ENCODE measurements at places on chromosomes 1 and 21. TPM values are rescaled to one million over a fixed set of nuclear protein-coding genes. Genes with fewer than 3 reads are reported as not detected.
A peak's percentile ranks its signal among the peaks of the same experiment; 100 is the strongest.

NUAK2 gene
- total RNA-seq: 18.3 TPM

- peaks cover 30% of the 10 kb centered on the region for H3K36me3 ChIP-seq
- H3K27me3 ChIP-seq: no peaks in the 10 kb centered on the region
- DNase-seq: peak; percentile 17
- peak overlapping the region; percentile 84 for H3K27ac ChIP-seq
- H3K4me1 ChIP-seq: peaks cover 42% of the 10 kb centered on the region
Observed at GRCh38 chr1:110007046-110007830, 22.7 kb downstream of the AHCYL1 start.

GRCh38 chr1:109392788-109393616 is 4.7 kb downstream of the SORT1 start:
- peak overlapping the region; percentile 94 for H3K27ac ChIP-seq
- H3K4me3 ChIP-seq: no peak overlapping the region
- peaks cover 63% of the 10 kb centered on the region for H3K4me1 ChIP-seq
- no peaks in the 10 kb centered on the region for H3K27me3 ChIP-seq
- DNase-seq: peak; percentile 89

DNA sequence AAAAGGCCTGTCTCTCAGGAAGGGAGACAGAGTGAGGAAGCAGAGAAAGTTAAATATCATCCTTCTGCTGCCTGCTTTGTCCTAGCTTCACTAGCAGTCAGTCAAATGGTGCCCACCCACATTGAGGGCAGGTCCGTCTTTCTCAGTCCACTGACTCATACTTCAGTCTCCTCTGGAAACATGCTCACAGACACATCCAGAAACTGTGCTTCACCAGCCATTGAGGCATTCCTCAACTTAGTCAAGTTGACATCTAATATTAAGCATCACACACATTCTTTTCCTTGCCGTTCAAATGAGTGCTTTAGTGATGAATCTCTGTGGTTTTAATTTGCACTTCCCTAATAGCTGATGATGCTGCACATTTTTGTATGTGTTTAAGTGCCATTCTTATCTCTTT is 777.8 kb upstream of the PRMT6 start:
- no peak overlapping the region for H3K4me3 ChIP-seq
- no peaks in the 10 kb centered on the region for H3K27me3 ChIP-seq

FCRLB gene
- total RNA-seq: 0.67 TPM

DNA sequence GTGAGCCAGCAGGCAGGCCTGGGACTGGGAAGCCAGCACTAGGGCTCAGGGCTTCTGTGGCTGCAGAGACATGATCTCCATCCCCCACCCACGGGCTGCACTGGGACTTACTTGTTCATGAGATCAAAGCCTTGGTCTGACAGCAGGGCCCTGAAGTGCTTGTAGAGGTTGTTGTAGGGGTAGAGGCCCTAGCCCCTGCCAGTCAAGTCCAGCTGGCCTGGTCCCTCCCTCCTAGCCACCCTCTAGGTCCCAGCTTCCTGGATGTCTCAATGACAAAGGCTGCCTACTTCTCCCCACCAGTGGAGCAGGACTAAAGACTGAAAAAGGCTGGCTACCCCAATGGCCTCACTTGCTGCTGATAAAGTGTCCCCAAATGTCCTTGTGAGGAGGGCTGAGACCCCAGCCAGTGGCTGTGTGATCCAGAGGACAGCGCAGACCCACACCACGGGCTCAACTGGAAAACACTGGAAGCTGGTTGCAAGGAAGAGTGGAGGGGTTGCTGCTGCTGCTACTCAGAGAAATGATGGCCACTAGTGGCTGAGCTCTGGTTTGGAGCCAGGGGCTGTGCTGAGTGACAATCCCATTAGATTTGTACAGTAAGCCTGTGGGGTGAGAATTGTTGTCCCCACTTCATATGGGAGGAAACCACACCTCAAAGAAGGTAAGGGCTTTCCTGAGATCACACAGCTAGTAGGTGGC is 1.4 kb downstream of the HTR1D start:
- H3K27ac ChIP-seq: no peak overlapping the region
- DNase-seq: no peak
- H3K4me1 ChIP-seq: peaks cover 5% of the 10 kb centered on the region
- no peaks in the 10 kb centered on the region for H3K27me3 ChIP-seq

GRCh38 chr1:247212012-247212411 is 40.2 kb upstream of the ZNF124 start:
- no peaks in the 10 kb centered on the region for H3K27me3 ChIP-seq
- H3K4me1 ChIP-seq: peaks cover 22% of the 10 kb centered on the region
- H3K4me3 ChIP-seq: no peak overlapping the region
- DNase-seq: no peak
- no peaks in the 10 kb centered on the region for H3K36me3 ChIP-seq

Measured in thyroid gland (tissue), 4 donors.